ENCODE measurements at places on chromosomes 5 and 9.

DNA sequence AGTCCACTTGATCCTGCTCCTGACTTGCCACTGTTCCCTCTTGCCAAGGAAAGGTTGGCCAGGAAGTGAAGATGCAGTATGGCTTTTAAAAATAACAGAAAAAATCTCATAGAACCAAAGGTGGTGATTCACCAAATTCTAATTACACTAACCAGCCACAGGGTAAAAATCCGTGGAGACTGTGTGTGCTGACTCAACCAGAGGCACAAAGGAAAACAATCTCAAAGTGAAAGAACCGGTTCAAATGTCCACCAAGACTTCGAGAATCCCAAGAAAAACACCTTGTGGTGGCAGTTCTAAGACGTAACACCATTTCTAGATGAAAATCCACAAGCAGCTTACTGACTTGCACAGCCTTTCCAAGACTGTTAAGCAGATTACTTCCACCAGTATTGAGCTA is 279.1 kb downstream of the TLE1 start:
- no peak for DNase-seq

- DNase-seq, result no peak
Measured at GRCh38 chr9:105880517-105880916, 186.2 kb downstream of the TMEM38B start.

GRCh38 chr5:124865603-124866354 is 119.3 kb upstream of the ZNF608 start:
- DNase-seq, result no peak

GRCh38 chr5:133367984-133368383 is 244.4 kb downstream of the FSTL4 start:
- DNase-seq, result no peak

- no peak for DNase-seq
Measured at GRCh38 chr5:161535762-161536161, 10.8 kb downstream of the GABRB2 start.

GRCh38 chr5:7927466-7928375 is 58.8 kb downstream of the MTRR start:
- DNase-seq, result no peak

GRCh38 chr9:134472256-134472655 is 146.0 kb downstream of the RXRA start:
- DNase-seq, result no peak

GRCh38 chr5:138334867-138335447 is 3.1 kb upstream of the FAM53C start:
- DNase-seq, result no peak

GRCh38 chr9:19946441-19947109 is 157.7 kb upstream of the SLC24A2 start:
- no peak for DNase-seq

DNA sequence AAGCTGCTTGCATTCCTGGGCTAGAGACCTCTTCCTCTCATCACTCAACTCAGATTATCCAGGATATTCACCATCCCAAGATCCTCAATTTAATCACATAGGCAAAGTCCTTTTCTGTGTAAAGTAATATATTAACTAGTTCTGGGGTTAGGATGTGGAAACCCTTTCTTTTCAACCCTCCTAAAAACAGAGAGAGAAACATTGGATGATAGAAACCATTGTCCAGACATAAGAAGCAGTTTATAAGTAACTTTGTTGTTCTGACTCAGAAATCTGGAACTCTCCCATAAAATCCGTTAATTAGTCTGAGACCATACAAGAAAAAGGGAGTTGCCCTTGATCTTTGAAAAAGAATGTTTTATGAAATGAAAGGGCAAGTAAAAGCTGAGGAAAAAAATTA is 817.1 kb upstream of the CDH9 start:
- DNase-seq, result no peak

- no peak for DNase-seq
Measured at GRCh38 chr9:11471321-11471720, 858.5 kb upstream of the PTPRD start.

DNA sequence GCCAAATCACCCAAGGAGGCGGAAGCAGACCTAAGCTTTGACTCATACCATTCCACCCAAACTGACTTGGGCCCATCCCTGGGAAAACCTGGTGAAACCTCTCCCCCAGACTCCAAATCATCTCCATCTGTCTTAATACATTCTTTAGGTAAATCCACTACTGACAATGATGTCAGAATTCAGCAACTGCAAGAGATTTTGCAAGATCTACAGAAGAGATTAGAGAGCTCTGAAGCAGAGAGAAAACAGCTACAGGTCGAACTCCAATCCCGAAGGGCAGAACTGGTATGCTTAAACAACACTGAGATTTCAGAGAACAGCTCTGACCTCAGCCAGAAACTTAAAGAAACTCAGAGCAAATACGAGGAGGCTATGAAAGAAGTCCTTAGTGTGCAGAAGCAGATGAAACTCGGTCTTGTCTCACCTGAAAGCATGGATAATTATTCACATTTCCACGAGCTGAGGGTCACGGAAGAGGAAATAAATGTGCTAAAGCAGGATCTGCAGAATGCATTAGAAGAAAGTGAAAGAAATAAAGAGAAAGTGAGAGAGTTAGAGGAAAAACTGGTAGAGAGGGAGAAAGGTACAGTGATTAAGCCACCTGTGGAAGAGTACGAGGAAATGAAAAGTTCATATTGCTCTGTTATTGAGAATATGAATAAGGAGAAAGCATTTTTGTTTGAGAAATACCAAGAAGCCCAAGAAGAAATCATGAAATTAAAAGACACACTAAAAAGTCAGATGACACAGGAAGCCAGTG is 15.8 kb upstream of the TTC23L start:
- no peak for DNase-seq

DNA sequence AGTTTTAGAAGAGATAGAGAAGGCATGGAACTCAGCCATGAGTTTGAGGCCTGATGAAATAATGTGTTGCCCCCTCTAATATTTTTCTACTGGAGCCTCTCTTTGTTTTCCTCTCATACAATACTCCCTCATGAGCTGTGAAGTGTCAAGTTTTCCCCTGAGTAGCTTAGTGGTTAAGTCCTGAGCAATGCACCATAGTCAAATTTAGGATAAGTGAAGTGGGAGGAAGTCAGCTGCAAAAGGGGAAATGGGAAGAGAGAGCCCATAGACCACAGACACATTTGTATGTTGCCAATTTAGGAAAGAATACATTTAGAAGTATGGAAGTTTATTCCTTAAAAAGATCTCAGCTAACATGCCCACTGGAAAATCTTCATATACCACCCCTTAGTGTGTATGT is 171.5 kb upstream of the NREP start:
- no peak for DNase-seq

GRCh38 chr5:171599957-171600612 is 180.6 kb downstream of the FGF18 start:
- no peak for DNase-seq

- DNase-seq, result no peak
Measured at GRCh38 chr5:80181618-80182211, 74.1 kb downstream of the SERINC5 start.

DNA sequence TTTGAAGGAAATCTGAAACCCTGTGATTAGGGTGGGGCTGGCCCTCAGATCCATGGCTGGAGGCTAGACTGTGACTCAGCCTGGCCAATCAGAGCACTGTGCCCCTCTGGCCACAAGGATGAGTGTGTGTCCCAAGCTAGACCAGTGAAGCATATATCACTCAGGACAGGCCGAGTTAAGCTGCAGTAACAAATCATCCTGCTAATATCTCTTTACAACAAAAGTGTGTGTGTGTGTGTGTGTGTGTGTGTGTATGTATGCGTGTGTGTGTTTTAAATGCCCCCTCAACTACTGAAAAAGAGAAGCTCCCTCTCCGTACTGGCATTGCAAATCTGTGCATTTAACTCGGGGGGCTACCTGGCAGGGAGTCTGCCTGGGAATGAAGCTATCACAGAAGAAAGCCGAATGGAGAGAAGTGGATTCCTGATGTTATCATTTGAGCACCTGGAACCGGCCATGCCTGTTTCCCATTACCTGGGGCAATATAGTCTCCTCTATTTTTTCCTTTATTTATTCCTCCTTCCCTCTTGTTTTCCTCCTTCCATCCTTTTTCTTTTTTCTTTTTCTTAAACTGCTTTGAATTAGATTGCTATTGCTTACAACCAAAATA is 25.6 kb downstream of the STC2 start:
- DNase-seq, result no peak

DNA sequence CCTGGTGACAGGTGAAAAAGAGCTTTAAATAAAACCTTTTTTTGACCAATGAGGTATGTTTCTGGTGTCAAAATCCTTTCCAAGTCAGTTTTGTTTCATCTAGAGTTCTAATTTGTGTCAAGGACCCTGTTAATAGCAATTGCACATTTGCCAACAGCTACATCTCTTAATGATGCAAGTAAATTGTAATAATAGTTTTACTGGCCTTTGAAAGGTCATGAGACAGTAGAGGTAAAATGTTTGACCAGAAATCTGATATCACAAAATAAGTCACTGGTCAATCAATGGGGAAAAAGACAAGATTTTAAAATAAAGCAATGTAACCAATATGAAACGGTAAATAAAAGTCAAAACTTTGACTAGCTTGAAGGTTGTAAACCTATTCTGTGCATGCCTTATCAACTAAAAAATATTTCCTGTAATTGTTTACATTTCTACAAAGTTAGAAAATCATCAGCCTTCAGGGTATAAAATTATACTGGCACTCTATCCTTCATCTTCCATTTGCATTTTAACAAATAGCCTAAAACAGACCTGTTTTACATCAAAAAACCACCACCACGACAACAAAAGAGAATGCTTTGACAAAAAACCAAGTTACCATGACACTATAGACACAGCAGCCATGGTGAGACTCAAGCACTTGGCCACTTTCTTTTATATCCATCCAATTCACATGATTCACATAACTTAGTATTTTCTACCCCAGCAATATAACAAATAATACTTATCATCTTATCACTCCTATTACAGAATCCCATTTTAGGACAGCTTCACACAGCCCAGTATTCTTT is 3.0 kb downstream of the NADK2 start:
- DNase-seq, result no peak

DNA sequence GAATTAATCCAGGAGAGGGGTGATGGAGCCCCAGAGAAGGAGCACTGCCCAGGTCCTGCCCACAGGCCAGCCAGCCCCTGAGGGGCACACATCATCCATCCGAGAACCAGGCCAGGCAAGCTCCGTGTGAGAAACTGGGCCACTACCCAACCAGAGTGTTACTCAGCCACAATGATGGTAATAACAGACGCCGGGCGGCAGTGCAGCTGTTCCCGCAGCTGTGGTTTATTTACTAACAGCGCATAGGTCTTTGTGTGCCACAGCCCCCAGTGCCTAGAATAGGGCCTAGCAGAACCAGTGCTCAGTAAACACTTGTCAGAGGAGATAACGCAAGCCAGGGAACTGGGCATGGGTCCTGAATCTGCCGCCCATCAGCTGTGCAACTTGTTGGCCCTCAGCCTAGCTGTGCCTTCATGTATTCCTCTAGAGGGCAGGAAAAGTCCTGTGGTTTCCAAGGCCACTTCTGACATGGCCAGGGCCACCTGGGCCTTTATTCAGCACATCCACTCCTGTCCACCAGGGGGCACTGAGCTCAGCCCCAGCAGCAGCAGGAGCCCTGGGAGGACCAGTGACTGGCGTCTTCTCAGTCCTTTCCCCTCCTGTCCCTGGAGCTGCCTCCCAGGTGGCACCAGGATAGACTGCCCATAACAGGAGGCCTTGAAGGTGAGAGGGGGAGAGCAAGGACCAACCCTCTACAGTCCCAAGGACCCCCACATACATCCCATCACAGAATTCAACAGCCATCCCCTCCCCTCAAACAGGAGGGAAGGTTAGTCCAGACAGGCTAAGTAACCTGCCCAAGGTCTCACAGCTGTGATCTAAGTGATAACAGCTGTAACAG is 2.1 kb downstream of the MXD3 start:
- no peak for DNase-seq

DNA sequence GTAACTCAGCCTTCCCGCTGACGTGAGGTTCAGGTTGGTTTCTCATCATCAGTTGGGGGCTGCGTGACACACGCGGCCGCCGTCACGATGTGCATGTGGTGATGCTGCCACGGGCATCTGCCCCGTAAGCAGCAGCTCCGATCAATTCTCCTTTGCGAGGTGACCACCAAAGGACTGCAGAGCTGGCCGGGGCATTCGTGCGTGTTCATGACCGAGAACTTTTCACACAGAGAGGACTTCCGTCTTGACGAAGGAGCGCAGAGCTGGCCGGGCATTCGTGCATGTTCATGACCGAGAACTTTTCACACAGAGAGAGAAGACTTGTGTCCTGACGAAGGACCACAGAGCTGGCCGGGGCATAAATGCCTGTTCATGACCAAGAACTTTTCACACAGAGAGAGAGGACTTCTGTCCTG is 3.8 kb upstream of the LCN1 start:
- no peak for DNase-seq

DNA sequence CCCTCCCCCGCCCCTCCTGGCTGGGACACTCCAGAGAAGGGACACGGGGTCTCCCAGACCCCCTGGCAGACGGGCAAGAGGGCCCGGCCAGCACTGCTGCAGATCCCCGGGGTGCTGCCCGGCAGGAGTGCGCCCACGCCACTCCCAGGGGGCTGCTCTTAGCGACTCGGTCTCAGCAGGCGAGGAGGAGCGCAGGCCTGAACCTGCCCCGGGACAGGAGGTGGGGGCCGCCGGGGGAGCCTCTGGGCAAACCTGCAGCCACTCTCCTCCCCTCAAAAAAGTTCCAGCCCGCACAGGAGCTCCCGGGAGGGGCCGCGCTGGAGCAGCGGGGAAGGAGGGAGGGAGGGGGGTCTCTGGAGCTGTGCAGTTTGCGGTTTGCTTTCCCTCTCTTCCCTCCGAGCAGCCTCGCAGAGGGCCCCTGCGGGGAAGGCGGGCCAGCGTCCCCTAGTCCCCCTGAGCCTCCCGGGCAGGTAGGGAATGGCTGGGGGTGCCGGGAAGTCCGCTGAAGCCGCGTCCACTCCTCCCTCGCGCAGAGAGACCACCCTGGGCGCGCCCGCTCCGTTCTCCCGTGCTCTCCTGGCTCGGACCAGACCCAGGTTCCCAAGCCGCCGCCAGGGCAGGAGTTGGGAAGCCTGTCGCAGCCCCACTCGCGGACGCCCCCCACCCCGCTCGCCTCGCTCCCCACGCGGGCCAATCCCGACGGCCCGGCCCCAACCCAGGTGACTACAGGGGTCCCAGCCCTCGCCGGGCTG is 44.2 kb downstream of the NACC2 start:
- DNase-seq, result no peak

GRCh38 chr5:56433039-56433617 is 200.0 kb upstream of the ANKRD55 start:
- DNase-seq, result no peak

GRCh38 chr9:35564658-35565061 is 40.4 kb upstream of the TESK1 start:
- DNase-seq, result no peak

DNA sequence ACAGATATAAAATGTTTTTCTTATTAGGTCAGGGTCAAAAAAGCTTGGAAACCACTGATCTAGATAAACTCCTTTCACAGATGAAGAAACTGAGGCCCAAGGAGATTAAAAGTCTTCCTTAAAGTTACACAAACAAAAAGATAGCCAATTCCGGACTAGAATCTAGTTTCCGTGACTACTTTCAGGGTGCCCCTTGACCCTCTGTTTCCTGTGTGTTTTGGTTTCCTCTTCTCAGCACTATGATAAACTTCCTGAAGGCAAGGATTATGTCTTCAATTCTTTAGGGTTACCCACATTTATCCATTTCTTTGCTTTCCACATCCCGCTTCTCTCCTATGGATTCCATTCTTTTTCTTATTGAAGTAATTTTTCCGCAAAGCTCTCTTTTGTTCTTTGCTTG is 83.1 kb downstream of the ADAMTS12 start:
- no peak for DNase-seq

- DNase-seq, result no peak
Measured at GRCh38 chr5:58248221-58248620, 211.7 kb downstream of the PLK2 start.
